ENCODE measurements at places on chromosomes 11 and 22. TPM values are rescaled to one million over a fixed set of nuclear protein-coding genes. Genes with fewer than 3 reads are reported as not detected.

The GRIA4 gene
- not detected for total RNA-seq

DNA sequence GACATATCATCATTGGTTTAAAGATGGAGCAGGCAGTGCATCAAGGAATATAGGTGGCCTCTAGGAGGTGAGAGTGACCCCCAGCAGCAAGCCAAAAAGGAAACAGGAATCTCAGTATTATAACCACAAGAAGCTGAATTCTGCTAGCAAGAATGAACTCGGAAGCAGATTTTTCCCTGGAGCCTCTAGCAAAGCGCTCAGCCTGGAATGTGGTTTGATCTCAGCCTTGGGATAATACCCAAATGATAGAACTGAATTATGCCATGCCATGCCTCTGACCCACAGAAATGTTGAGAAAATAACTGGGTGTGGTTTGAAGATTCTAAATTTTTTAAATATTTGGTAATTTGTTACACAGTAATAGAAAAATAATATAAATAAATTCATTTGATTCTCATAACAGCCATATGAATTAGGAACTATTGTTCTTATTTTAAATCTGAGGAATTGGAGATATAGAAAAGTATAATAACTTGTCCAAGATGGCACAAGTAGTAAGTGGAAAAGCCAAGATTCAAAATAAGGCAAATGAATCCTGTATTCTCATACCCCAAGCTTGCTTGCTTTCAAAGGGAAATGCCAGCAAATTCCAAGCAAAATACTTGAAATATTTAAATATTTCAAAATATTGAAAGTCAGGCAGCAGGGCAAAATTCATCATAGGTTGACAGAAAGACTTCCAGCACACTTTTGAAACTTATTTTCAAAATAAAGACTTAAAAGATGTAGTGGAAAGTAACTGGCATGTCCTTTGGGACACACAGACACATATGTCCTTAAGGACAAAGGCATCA, 567.4 kb downstream of the KCNA4 start:
- no peak for DNase-seq

The NADSYN1 gene
- 71.6 TPM for total RNA-seq

DNA sequence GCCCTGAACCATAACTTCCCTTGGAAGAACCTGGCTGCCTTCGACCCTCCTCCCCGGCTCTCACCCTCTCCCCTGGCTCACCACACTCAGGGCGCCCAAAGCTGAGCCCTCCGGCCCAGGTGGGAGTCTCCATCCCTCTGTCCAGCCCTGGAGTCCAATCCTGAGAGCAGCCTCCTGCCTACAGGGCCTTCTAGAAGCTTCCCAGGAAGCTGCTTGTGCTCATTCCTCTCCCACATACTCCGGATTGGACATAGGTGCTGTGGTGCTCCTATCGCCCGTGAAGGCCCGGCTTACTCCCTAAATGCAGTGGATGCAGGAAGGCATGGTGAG, 1332.0 kb downstream of the BRD1 start:
- peak; percentile 37 for DNase-seq

The KLHL22 gene
- total RNA-seq: 48.2 TPM

DNA sequence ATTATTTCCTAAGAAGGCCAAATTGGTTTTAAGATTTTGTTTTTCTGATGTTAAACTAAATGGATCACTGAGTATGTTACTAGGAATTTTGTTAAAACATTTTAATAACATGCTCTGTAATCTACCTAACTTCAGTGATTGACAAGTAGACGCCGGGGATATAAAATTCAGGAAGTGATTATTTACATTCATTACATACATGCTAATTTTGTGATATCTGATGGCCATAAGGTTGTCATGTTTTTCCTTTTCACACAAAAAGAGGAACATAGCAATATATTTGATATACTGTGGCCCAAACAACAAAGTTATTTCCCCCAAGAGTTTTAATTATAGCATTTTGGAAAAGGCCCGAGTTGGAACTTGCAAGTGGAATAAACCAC, 12.1 kb downstream of the SCUBE1 start:
- no peak for DNase-seq

The BIRC3 gene
- total RNA-seq: 29.8 TPM

DNA sequence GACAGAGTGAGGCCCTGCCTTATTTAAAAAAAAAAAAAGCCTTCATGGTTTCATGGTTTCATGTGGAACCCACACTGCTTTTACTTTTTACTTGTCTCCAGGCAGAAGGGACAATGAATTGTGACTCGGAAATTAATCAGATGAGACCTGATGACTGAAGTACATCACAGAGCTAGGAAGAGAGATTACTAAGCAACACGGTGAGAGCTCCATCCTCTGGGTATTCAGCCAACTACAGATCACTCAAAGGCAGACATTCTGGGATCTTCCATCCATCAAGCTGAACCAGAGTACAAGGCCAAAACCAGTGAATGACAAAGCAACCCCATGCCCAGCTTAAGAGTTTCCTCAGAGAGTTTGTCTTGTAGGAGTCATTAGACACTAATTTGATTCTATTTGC, 433.2 kb downstream of the SOX6 start:
- no peak for DNase-seq

DNA sequence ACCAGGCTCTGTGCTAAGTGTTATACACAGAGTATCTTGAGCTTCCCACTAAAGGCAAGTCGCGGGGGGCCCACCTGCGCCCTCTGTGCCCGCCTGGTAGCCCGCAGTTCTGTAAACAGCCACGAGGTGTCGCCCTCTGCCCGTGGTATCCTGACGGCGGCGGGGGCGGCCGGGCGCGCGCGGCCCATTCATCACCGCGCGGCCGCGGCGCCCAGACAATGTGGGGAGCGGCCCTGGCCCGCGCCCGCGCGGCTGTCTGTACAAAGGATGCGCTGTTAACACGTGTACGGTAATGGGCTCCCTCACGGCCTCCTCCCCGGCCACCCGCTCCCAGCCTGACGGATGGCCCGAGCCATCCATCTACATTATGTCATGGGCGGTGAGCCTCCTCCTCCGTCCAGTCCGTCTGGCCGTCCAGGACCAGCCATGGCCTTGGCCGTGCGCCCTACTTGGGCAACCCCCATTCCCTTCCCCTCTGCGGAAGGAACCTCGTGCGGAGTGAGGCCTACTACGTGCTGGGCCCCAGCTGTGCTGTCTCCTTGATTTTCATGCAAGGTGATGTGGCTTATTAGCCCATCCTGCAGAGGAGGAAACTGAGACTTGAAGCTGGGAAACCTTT, 99.4 kb downstream of the MIAT start:
- peak; percentile 38 for DNase-seq

DNA sequence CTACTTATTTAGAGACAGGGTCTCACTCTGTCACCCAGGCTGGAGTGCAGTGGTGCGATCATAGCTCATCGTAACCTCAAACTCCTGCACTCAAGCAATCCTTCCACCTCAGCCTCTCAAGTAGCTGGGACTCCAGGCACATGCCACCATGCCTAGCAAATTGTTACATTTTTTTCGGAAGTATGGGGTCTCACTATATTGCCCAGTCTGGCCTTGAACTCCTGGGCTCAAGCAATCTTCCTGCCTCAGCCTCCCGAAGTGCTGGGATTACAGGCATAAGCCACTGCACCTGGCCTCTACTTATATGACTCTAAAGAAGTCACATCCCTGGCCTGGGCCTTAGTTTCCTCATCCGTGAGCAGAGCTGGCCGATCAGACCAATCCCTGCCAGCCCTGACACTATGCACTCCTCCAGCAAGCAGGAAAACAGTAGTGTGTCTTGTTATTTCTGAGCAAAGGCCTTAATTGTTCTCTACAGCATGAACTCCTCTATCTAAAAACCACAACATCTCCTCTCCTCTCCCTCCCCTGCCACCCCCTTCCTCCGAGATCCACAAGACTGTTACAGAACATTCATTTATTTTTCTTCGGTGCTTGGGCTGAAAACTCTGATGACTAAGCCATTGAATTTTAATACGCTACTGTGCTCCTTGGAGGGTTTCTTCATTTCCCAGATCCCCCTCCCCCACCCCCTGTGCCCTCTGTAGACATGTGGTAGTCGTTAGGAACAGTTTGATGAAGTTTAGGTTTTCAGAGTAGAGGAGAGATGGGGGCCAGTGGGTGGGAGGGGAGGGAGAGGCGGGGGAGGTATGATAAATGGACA, 91.5 kb downstream of the ABTB2 start:
- DNase-seq: no peak

The ELFN2 gene
- 9.1 TPM for total RNA-seq

The RNF121 gene
- total RNA-seq: 21.1 TPM

The RFPL1 gene
- total RNA-seq: not detected

DNA sequence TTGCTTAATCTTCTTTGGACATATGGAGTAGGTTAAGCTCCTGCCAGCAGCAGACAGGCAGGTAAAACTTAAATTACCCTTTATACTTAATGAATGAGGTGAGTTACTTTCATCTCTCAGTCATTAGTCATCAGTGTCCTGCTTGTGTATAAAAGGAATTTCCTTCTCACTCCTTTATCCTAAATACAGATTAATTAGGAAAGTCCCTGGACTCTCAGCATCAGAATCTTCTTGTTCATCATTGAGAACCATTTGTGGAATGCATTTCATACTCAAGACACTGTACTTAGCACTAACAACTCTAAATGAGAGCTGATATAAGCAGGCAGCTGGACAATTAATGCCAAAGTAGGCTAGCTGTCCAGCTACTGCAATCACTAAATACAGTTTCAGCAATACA, 630.4 kb downstream of the METTL15 start:
- DNase-seq: no peak

The CTSF gene
- 28.5 TPM for total RNA-seq

DNA sequence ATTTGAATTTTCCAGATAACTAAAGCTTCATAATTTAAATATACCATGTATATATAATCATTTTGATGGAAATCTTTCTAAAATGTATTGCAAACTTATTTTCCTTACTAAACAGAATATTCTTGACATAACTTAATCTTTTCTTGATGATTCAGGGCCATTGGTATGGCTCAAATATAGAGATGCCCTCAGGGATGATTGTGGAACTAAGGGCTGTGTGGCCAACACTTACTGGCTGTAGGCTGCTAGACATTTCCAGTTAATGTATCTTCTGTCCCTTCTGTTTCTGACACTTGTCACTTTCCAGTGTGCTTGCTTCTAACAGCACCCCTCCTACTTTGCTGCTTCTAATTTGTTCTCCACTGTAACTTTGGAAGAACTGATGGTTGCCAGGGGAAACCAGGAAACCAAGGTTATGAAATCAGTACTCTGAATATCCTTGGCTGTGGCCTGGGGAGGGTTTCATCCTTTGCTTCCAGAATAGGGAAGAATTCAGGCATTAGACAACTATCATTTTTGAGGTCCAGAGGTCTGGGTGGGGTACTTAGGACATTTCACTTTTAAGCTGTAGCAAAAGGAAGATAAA, 697.2 kb downstream of the ETS1 start:
- no peak for DNase-seq

GRCh38 chr11:83033371-83033770, 38.3 kb downstream of the RAB30 start:
- no peak for DNase-seq

DNA sequence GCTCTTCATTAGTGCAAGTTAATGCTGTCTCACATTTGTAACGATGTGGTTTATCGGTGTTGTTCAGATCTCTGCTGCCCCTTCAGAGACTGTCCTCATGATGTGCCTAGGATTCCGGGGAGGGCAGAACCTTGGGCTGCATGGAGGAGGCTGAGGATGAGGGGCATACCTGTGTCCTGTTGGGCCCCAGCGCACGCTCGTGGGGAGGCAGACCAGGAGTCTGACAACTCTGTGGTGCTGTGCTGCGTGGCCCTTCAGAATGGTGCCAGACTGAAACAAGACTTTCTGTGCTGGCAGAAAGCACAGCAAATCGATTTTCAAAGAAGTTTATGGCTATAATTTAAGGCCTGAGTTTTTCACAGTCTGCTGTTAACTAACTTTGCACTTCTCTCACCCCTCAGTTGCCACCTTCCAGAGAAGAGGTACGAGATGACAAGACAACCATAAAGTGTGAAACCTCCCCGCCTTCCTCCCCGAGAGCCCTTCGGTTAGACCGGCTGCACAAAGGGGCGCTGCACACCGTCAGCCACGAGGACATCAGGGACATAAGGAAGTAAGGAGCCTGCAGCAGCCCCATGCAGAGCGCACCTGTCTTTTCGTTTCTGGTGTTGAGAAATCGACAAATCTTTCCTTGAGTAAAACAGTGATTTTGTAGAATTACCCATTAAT, 44.3 kb upstream of the CTTN start:
- DNase-seq: no peak

DNA sequence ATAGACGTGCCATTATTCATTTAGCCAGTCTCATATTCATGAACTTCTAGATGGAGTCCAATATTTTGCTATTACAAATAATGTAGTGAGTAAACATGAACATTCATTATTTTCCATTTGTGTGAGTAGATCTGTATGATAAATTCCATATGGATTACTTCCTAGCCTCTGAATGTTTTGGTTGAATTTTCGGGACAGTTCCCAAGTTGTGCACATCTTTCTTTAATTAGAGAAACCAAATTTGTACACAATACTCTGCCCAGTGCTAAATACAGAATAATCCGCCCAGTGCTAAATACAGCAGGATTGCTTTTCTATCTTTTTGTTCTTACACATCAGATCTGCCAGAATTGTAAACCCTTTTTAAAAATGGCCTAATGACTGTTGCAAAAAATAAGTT, 17.1 kb upstream of the APLP2 start:
- DNase-seq: no peak

DNA sequence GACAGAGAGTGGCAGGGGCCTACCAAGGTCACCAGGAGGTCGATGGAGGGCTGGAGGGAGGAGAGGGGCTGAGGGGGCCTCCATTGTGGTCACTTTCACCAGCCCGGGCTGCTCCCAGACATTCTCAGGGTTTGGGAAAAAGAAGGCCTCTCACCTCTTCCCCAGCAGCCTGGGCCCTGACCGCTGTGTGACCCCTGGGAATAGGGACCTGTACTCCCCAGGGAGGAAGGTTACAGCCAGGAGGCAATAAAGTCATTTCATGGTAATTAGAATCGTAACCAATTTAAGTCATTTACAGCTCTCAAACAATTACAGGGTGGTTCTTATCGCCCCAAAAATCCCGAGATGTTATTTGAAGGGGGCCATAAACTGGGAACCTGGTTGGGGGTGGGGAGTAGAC, 37.8 kb downstream of the ISX start:
- no peak for DNase-seq

DNA sequence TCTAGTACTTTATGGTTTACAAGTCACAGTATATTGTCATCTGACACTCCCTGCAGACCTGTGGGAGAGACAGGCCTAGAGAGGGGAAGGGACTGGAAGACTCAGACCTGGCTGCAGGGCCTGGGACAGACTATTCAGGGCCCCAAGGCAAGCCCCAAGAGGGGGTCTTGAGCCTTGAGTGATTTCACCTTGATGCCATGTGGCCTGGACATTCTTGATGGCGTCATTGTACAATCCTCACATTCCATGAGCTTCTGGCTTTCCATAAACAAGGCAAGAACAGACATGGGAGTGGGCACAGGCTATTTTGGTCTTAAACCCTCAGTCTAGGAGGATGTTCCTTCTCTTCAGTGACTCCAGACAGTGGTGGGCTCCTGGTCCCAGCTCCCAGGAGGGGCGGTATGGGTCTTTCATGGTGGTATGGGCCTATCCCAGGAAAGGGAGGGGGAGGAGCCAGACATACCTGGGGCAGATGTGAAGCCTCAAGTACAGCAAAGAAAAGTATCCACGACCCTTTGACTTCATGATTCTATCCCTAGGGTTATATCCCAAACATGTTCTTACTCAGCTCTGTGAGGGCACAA, 1.8 kb upstream of the TBC1D10A start:
- DNase-seq: no peak

The TEX54 gene
- not detected for total RNA-seq

Data from upper lobe of left lung (tissue), 6 donors.